Effector memory CD4-positive, alpha-beta T cell (primary cell): ENCODE measurements at places on chromosomes 3 and 15.

- peak; percentile 44 for DNase-seq
Measured at GRCh38 chr3:11642431-11643191, 1.1 kb downstream of the VGLL4 start.

DNA sequence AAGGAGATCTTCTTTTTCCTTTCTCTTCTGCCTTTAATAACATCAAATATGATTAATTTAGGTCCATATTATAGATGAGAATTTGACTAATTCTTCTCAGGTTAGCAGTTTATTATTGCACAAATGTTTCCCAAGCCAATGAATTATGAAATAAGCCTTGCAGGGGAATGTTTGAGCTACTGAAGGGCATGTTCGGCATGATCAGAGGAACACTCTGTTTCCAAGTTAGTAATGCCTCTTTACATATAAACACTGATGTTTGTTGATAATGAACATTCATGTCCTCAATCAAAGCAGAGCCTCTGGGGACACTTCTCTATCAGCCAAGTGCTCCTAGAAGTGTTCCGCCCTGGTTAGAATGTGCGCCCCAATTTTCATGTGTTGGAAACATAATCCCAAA is 10.0 kb upstream of the CYP1A1 start:
- DNase-seq, result no peak

DNA sequence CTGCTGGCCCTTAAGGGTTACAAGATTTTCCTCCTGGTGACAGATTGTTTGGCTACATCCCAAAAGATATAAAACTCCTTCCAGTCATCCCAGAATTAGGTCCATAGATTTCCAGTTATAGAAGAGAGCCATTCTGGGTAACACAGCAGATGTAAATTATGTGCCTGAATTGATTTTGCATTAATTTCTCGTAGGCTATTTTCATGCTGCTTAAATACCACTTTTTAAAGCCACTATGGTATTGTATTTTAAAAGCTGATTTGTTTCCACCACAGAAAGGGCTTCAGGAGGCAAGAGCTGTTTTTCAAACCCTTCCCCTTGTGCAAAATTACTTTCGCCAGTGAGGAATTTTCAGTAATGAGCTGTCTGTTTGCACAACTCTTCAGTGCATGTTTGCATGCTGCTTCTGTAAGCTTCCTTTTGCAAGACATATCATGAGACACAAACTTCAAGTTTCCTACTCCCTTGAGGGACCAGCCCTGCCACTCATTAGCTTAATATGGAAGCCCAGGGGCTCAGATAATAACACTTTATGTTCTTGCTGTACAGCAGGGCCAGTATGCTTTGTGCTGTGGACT is 105.4 kb upstream of the TNIK start:
- no peak for DNase-seq

GRCh38 chr3:65666448-65667091 is 372.1 kb downstream of the MAGI1 start:
- no peak for DNase-seq

- no peak for DNase-seq
Measured at GRCh38 chr3:120421926-120422325, 28.9 kb downstream of the FSTL1 start.

- DNase-seq, result no peak
Measured at GRCh38 chr3:143060906-143061305, 58.7 kb upstream of the CHST2 start.

DNA sequence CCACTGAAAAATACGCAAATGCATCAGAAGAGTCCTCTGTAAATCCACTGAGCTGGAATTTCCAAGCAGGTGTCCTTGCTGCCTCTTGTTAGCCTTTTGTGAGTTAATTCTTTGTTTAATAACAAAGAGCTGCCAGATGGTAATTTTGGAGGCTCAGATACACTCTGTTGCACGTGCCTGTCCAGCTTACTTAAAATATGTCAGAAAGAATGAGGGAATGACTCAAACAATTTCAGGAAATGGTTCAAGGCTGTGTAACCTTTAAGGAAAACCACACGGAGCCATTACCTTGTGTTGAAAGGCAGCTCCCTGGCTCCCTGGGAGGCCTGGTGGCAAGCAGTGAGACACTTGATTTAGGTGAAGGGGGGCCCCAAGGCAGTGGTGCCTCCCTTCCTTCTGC is 302.2 kb upstream of the CTDSPL start:
- DNase-seq, result no peak

GRCh38 chr3:98530676-98531075 is 1.1 kb upstream of the GPR15 start:
- DNase-seq, result no peak

DNA sequence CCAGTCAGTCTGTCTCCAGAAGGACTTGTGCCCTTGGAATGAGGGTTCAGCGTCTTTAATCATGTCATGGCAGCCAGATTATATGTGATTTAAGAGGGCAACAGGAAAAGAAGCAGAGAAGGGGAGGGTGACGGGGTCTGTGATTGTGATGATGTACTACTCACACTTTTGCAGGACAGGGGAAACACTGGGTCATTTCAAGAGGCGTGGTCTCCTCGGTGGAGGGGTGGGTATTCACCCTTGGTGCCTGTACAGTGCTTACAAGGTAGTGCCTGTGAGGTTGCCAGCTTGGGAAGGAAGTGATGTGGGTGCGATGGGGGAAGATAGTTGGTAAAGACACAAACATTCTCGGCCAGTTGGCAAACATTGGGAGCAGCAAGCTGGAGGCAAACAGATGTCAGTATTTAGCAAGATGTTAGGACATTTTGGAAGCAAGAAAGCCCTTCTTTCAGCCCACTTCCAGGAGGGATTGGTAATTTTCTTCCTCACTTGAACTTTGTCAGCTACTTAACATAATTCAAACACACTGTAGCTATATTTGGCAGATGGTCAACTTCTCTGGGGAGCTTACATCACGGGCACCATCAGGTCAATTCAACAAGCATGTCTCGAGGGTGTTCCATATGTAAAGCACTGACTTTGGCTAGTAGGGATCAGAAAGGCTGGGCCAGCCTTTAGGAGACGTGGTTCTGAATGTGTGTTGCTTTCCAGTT is 71.4 kb upstream of the ROPN1 start:
- no peak for DNase-seq

DNA sequence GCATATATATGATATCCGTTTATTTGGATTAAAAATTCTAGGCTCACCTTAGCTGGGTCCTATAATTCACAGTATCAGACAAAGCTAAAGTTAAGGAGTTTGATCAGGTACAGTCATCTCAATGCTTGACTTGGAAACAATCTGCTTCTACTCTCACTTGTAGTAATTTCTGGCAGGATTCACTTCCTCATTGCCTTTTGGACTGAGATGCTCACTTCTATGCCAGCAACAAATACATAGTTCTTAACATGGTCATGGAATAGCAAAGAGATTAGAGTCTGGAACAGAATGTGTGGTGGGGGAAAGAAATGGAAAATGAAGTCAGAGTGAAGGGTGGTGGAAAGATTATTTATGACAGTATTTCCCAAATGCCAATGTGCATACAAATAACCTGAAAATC is 693.6 kb downstream of the CADM2 start:
- DNase-seq, result no peak

DNA sequence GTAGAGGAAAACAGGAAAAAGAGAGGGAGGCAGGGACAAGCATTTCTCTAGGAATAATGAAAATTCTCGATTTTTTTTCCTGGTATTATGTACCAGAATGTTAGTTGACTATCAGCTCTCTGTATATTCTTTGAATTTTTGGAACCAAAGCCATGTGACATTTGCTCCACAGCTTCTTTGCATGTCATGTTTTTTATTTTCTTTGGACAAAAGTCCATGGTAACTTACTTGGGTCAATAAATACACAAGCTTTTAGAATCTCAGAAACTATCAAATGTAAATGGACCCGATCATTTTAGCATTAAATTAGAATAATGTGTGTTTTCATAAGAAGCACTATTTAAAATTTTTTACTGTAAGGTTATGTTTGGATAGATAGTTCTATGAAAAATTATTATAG is 320.5 kb downstream of the ZIC1 start:
- DNase-seq, result no peak

DNA sequence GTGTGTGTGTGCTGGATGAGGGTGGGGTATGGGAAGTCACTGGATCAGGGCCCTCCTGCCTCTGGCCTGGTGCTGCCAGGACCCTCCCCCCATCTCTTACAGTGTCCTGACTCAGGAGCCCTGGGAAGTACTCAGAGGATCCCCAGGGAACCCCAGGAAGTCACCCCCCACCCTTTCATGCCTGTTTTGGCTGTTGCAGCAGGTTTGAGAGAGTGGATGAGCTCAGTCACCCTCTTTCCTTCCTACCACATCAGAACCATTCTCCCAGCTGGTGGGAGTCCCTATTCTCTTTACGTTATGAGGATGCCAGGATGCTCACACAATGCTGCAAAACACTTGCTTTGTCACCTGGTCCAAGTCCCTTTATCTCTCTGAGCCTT is 59.0 kb downstream of the BDH1 start:
- DNase-seq, result no peak

GRCh38 chr3:54837964-54838363 is 89.9 kb downstream of the LRTM1 start:
- DNase-seq, result no peak

DNA sequence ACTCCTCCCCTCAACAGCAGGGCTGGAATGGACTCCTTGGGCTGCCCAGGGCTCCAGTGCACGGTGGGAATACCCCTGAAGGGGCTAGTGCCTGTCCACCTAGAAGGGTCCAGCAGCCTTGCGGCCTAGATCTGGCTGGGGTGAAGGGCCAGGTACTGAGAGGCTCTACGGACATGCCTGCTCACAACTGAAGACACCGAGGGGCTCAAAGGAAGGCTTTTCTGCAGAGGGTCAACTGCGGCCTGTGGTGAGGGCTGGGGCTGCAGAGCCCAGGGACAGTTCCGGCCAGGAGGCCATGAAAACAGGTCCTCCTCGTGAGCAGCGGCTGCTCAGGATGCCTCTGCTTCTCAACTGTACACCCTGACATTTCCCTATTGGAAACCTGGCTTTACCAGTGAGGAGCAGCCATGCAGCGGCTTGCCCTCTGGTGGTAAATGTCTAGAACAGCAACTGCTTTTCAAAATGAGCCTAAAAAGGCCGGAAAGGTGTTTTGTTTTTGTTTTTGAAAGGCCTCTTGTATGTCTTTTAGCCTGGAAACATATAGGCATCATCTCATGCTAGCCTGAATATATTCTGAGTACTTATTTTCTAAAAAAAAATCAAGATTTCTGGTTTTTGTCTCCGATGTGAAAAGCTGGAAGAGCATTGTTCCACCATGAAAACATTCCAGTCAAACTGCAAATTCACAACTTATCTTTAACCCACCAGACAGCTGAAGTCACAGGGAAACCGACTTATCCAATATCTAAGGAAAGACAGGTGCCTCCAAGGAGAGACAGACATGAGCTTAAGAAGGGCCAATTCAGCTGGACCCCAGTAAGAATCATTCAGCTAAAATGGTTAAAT is 163.4 kb downstream of the KLF13 start:
- peak; percentile 27 for DNase-seq

DNA sequence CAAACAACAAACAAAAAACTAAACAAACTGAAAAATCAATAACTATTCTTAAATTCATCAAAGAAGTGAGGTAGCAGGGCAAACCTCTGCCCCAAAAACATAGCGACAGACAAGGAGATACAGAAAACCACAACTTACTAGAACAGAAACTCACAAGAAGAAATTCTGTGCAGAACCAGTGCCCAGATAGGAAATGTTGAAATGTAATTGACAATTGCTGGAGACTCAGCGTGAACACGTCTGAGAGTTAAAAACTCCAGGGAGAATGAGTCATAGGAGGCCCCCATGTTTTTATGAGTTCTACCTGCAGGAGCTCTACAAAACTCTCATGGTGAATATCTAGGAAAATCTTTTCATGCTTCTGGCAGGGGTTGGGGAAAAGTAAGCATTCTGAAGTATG is 95.5 kb upstream of the SETMAR start:
- no peak for DNase-seq

DNA sequence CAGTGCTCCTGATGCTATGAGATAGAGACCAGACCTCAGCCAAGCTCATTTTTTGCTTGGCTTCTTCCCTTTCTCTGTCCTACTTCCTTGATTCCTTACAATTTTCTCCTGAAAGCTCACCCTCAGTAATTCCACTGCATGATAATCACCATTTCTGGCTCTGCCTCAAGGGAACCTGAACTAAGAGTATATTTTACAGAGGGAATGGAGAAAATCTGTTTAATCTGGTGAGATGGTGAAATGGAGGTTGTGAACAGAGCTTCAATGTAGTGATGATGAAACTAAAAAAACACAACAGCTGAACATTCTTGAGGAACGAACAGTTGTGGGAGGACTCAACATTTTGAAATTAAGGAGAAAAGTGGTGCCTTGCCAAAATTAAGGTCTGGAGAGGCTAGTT is 16.3 kb downstream of the HHLA2 start:
- DNase-seq, result no peak

DNA sequence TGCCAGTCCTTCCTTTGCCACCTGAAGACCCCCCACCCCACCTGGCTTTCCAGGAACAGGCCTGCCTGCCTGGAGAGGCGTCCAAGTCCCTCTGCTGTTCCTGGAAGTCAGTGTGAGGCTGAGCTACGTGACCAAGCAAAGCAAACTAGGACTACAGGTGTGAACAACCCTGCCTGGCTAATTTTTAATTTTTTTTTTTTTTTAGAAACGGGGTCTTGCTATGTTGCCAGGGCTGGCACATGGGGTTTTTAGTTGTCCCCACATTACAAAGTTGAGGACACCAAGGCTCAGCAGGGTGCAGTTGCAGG is 17.4 kb downstream of the HEMK1 start:
- DNase-seq, result no peak

DNA sequence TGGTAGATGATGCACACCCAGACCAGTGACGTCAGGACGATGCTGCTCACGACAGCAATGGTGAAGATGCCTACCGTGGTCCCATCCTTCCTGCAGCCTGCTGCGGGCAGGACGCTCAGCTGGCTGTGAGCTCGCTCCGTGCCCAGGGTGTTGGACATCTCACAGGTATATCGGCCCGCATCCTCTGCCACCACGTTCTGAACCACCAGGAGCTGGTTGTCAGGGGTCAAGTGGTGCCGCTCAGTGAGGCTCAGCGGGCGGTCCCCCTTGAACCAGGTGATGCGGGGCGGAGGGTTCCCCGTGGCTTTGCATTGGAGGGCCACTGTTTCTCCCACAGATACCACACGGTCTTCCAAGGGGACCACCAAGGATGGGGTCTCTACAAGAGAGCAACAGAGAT is 117.8 kb downstream of the LRIG1 start:
- DNase-seq, result no peak

GRCh38 chr15:42628761-42629160 is 53.4 kb downstream of the STARD9 start:
- no peak for DNase-seq

DNA sequence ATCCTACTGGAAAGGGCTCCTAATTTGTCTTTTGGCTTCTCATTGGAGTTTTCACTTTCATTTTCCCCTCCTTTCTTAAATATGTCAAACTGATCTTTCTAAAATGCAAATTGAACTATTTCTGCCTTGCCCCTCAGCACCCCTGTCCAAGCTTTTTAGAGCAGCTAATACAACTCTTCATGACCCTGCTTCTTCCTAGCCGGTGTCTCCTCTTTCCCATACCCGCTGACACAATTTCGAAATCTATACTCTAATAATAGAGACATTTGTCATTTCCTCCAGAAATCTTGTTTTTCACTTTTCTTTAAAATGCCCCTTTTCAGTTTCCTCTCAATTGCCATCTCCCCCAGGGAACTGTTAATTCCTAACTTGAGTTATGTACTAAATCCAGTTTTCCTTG is 2.9 kb upstream of the EPHA3 start:
- DNase-seq, result no peak

- DNase-seq, result no peak
Measured at GRCh38 chr3:115537669-115538068, 85.6 kb upstream of the GAP43 start.
